Activated CD4-positive, alpha-beta T cell treated with anti-CD3 and anti-CD28 coated beads, Interleukin-10, Interleukin-2, amounts not matched to agents 100 ng/mL and 50 ng/mL, durations not matched to agents 16 hours and 8 hours (primary cell): ENCODE measurements at places on chromosomes 3 and 15.

DNA sequence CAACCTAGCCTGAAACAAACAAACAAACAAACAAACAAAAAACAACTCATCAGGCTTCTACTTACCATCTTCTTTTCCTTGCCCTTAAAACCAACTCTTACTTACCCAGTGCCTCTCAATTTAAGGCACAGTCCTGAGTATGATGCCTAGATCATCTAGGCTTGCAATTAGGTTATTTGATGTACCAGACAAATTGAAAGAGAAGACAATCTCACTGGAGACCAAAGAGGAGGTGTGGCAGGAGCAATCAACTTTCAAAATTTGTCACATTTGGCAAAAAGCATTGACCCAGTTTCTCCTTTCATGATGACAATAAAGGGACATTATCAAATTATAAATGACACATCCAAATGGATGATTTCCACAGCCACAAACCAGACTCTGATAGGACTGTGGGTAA lies 36.0 kb downstream of the AAGAB start:
- peak; percentile 16 for DNase-seq

- peak; percentile 7 for DNase-seq
These were observed 126.4 kb downstream of the P2RY1 start for GRCh38 chr3:152961323-152961722.

- no peak for DNase-seq
These were observed 63.3 kb downstream of the ATP1B3 start for GRCh38 chr3:141939759-141940158.

- peak; percentile 86 for DNase-seq
These were observed 21.8 kb upstream of the NFKBIZ start for GRCh38 chr3:101827211-101828174.

DNA sequence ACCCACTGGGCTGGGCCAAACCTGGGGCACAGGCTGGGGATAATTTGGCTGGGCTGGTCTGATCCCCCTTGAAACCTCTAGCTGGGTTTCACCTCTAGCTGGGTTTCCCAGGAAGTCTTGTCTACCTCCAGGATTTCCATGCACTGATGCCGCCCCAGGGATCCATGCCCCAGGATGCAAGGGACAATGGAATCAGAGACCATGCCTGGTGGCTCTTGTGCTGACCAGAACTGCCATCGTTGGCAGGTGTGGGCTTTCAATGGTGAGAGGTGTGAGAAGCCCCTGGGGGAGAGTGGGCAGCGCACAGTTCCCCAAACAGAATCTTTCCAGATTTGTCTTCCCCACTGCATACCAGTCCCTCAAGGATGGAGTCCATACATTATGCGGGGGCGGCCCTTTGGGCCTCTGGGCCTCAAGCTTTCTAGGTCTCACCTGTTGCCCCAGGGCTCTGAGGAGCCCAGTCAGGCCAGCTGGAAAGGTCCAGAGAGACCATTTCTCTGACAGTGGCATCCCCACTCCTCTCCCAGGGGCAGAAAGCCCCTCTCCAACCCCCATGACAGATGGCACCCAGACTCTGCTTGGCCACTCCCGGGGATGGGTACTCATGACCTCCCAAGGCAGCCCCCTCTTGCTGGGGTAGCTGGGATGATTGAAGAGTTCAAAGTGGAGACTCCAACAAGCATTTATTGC lies 35.4 kb downstream of the EPHB3 start:
- DNase-seq, result no peak

GRCh38 chr3:196569003-196569516 lies 600 bp downstream of the FBXO45 start:
- DNase-seq, result peak; percentile 66

DNA sequence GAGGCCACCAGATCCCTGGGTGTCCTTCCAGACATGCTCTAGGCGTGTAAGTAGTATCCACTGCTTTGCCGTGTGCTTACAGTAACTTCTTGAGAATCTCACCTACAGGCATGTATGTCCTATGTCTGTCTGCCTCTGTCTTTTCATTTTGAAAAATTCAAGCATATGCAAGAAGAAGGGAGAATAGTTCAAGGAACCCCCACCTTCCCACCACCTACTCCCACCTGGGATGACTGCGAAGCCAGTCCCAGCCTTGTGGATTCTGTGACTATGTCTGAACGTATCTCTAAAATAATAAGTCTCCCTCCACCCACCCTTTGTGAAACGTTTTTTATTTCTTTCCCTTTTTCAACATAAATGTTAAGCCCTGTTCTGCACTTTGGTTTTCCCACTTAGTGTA lies 15.0 kb downstream of the CHST13 start:
- DNase-seq, result no peak

DNA sequence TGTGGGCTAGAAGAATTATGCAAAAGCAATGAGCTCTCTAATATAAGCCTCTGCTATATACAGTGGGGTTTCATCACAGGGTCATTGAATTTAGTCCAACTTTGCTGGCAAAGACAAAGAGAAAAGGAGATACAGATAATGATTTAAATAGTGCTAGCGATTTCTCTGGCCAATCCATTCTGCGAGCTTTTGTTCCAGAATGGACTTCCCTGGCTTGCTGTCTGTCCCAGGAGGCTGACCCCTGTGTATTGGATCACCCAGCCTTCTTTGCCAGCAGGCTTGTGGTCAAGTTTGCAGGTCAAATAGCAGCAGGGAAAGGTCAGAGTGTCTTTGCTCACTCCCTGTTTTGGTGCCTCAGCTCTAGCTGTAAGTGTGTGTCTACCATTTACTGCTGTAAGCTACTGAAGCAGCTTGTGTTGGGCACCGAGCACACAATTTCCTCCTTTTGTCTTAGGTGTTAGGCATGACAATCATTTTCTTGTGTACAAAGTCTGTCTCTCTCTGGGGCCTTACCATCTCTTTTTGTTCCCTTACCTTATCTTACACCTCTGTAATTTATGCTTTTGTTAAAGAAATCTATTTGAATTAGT lies 55.7 kb downstream of the UNC13C start:
- no peak for DNase-seq

- DNase-seq, result no peak
These were observed 32.5 kb downstream of the DMXL2 start for GRCh38 chr15:51589881-51590568.

GRCh38 chr3:174620138-174620537 lies 239.0 kb upstream of the NAALADL2 start:
- DNase-seq, result no peak

- no peak for DNase-seq
These were observed 28.7 kb downstream of the ATRIP start for GRCh38 chr3:48475188-48475587.

GRCh38 chr15:72175186-72176044 lies 22.2 kb downstream of the GRAMD2A start:
- DNase-seq, result no peak

- no peak for DNase-seq
These were observed 35.5 kb upstream of the ATP1B3 start for GRCh38 chr3:141840737-141841544.

DNA sequence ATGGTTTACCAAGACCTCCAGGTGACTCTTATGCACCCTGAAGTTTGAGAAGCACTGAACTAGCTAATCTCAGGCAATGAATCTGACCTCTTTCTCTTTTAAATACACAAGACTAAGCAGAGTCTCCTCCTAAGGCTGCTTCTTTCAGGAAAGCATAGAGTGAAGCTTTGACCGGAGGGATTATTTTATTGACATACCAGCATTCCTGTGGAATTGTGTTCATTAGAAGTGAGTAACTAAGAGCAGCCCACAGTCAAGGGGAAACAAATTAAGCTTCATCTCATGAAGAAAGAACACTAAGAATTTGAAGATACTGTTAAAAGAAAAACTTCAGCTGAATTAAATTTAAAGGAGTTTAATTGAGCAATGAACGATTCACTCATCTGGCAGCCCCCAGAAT lies 963.5 kb downstream of the NTRK3 start:
- DNase-seq, result no peak

DNA sequence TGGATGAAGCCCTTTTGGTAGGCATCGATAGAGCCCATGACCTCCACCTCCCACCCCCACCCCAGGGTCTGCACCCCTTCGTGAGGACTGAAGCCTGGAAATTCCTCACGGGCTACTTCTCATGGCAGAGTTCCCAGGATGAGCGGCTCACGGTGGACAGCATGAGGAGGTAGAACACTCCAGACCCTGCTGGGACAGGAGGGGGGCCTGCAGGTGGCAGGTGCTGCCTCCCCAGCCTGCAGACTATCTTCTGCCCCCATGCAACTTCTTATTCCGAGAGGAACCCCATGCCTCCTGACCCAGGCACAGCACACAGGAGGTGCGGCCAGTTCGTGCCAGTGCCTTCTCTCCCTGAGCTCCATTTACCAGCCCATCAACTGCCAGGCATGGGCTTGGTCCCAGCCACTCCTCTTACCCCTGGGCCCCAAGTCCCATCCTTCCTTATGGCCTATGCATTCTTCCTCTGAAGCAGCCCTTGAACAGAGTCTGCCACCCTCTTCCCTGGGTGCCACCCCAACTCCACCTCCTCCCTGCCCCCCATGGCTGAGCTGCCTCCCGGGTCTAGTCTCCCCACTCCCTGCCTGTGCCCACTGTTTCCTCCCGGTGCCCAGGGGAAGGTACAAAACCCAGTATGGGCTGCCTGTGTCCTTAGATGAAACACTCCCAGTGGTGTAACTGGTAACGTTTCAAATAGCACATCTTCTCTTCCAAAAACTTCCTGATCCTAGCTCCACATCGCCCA lies 8.4 kb downstream of the TBC1D21 start:
- no peak for DNase-seq
